ENCODE measurements at places on chromosomes 1 and 21.
A peak's percentile ranks its signal among the peaks of the same experiment; 100 is the strongest.

- DNase-seq = no peak
Observed at GRCh38 chr1:6391951-6392808, 1.4 kb downstream of the ACOT7 start.

- peak; percentile 55 for DNase-seq
Observed at GRCh38 chr1:10530281-10530740, 55.6 kb downstream of the PEX14 start.

- no peak for DNase-seq
Observed at GRCh38 chr1:183484254-183484653, 12.0 kb downstream of the SMG7 start.

DNA sequence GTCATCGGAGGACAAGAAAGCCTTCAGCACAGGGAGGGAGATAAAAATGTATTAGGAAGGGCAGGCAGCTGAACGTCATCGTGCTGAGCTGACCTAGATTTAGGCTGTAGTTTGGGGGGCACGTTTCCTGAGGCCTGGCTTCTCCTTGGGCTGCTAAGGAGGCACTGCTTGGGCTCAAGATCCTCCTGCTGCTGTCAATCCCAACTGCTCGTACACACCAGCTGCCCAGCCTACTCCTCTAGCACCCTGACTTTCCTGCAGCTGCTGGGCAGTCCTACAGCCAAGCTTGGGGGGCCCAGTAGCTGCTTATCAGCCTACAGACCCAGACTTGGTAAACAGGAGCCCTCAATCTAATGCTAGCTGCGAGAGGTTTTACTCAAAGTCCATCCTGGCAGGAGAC is 6.2 kb downstream of the TMEM35B start:
- no peak for DNase-seq

- no peak for DNase-seq
Observed at GRCh38 chr1:166974647-166975345, 544 bp downstream of the ILDR2 start.

GRCh38 chr1:26156285-26157038 is 2.4 kb upstream of the FAM110D start:
- no peak for DNase-seq

DNA sequence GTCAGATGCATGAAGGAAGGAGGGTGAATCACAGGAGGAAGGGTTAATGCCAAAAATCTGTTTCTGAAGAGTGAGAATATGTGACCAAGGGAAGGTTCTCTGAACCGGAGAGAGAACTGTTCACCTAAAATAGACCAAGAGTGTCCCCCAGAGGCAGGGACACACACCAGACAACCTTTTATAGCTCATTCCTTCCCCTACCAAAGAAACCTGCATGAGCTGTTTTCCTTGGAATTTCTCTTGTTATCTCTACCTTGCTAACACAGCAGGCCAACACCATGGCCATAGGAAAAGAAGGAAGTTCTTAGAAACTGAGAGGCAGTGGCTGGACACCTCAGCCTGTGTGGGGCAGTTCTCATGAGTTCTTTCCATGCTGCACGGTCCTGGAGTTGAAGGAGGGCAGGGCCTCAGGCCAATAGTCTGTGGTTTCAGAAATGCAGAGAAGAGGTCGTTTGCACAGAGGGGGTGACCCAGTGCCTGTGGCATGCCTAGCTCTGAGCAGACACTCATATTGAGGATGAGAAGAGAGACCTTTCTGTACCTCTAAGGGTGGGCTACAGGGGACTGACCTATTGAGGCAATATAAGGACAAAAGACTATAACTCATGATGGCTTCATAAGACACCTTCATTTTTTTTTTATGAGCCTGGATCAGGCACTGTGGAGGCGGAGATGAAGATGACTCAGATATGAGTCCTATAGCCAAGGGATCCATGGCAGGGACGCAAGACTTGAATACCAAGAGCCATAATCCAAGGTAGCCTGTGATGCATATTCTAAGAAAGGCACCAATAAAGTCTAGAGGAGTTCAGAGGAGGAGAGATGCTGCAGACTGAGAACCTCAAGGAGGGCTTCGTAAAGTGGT is 39.4 kb downstream of the IGFN1 start:
- no peak for DNase-seq

DNA sequence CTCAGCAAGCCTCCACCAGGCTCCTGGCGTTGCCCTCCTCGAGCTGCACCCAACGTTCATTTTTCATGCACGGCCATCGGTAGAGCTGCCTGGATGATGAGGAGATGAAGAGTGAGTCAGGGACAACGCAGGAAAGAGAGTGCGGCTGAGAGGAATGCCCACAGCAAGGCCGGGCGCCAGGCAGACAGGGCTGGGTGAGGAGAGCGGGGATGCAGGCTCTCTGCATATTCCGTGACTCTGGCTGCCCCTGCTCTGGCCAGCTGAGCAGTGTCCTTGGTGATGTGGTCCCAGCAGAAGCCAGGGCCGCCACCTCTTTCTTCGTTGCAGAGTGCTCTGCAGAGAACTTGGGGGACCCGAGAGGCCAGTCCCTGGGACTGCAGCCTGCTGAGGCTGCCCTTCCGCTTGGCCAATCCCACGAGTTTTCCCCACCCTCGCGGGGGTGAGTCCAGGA is 10.8 kb downstream of the UMODL1 start:
- no peak for DNase-seq

DNA sequence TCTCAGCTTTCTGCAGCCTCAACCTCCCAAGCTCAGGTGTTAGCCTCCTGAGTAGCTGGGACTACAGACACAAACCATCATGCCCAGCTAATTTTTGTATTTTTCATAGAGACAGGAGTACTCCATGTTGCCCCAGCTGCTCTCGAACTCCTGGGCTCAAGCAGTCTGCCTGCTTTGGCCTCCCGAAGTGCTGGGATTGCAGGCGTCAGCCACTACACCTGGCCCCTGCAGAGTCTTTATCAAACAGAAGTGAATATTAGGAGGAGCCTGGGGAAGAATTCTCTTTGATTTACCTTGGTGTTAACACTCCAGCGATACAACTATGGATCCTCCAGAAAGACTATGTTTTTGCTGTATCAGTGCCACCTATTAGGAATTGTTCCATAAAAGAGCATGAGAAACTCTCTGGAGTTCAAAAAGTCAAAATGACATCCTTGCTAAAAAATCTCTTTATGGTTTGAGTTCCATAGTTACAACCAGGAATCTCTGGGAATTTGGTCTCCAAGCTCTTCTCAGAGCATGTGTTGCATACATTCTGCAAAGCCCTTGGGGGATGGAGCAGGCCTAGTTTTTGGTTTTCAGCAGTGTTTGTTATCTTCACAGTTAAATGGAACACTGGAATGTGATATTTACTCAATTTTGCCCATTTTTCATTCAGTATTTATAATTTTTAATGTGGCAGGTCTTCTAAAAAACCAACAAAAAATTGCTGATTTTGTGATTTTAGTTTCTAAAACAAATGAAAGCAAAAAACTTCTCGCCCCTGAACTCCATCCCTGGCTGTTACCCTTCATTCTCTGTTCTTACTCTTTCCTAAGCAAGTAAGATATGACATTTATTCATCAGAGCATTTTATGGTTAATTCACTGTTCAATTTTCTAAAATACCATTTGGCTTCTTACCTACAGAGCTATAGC is 77.3 kb downstream of the OLFML2B start:
- peak; percentile 54 for DNase-seq

DNA sequence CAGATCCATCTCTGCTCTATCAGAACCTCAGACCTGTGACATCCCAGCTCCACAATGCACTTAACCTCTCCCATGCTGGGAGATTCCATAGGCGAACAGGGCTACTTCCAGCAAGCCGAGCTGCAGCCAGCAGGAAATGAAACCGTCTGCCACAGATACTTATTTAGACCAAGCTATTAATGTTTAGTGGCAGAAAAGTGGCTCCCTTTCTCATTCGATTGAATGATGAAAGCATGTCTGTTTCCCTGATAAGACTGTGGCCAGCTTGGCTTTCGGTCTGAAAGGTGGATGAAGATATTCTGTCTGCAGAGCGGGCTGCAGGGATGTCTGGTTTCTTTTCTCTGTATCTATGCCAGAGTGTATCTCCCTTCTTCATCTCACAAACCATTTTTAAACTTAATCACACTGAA is 146.4 kb downstream of the GREM2 start:
- peak; percentile 12 for DNase-seq

- peak; percentile 35 for DNase-seq
Observed at GRCh38 chr1:48697066-48697707, 79.5 kb downstream of the BEND5 start.

DNA sequence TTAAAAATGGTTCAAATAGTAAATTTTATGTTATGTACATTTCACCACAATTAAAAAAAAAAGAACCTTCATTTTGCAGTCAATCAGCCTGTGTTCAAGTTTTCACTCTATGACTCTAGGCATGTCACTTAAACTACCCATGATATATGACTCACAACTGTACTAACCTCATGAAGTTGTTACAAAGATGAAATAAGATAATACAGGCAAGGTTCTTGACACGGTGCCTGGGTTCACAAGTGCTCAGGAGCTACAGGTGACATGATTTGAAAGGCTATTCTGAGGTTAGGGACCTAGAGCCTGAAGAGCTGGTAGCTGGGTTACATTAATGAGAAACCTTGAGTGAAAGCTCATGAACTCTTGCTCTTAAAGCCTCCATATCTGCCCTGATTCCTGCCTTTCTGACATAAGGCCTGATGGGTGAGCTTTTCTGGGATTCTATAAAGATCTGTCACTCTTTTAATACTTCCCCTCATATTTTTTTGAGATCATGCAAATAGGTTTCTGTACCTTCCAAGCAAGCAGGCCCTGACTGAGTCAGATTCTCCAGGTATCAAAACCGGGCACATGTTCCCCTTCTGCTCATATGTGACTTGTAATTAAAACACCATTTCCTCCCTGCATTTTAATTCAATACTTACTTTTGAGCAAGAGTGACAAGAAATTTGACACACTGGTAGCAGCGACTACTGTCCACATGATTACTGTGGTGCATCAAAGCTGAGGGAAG is 34.0 kb downstream of the PCSK9 start:
- DNase-seq = no peak

DNA sequence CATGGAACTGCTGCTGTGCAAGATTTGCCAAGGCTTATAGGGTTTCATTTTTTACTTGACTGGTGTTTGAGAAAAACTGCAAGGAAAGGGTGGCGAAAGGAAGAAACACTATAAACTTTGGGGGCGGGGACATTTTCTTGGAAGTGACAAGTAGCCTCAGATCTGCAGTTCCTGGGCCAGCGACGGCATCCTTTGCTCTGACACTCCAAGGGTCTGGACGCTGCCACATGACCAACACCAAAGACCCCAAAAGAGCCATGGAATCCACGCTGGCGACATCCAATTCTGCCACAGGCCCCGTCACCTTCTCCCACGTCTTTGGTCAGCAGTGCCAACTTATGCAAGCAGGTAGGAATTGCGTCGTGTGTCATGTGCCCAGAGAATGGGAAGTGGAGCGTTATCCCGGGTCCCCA is 193.4 kb downstream of the PRDM2 start:
- DNase-seq = no peak

GRCh38 chr1:21762022-21762404 is 20.9 kb downstream of the USP48 start:
- no peak for DNase-seq

- no peak for DNase-seq
Observed at GRCh38 chr1:30088594-30088993, 634.8 kb downstream of the MATN1 start.

GRCh38 chr1:208587110-208587509 is 342.9 kb upstream of the PLXNA2 start:
- DNase-seq = no peak

DNA sequence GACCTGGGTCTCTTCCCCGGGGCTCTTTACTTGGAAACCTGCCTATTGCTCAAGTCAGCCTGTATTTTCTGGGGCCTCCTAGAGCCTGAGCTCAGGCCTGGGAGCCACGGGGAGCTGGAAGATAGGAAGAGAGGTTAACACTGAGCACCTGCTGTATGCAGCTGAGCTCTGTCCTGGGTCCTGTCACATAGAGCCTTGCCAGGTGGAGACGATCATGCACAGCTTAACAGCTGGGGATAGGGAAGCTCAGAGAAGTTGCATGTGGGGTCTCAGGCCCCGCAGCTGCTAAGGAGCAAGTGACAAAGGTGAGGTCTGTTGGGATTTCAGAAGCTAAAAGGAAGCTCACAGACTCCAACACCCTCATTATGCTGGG is 127.4 kb upstream of the TMEM51 start:
- DNase-seq = no peak

- DNase-seq = no peak
Observed at GRCh38 chr1:60033066-60033465, 40.5 kb downstream of the C1orf87 start.

- DNase-seq = no peak
Observed at GRCh38 chr1:70429219-70429618, 18.2 kb downstream of the CTH start.

GRCh38 chr1:236502972-236503639 is 20.7 kb upstream of the LGALS8 start:
- peak; percentile 72 for DNase-seq

DNA sequence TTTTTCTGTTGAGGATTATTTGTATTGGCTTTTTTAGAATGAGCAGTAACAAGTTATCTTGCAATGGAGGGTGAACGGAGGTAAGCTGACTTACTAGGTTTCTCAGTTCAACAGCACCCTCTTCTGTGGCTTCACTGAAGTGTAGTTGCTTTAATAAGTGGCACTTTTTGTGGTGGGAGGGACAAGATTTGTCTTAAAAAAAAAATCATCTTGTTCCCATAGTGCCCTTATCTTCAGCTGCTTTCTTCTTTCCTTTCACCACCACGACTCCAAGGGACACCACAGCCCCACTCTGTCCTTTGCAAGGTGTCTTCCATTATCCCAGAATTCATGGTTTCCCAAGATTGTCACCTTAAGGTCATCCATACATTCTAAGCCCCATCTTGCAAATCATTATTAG is 92.9 kb downstream of the PIGK start:
- peak; percentile 15 for DNase-seq

- no peak for DNase-seq
Observed at GRCh38 chr1:93111561-93111960, 32.5 kb downstream of the MTF2 start.

DNA sequence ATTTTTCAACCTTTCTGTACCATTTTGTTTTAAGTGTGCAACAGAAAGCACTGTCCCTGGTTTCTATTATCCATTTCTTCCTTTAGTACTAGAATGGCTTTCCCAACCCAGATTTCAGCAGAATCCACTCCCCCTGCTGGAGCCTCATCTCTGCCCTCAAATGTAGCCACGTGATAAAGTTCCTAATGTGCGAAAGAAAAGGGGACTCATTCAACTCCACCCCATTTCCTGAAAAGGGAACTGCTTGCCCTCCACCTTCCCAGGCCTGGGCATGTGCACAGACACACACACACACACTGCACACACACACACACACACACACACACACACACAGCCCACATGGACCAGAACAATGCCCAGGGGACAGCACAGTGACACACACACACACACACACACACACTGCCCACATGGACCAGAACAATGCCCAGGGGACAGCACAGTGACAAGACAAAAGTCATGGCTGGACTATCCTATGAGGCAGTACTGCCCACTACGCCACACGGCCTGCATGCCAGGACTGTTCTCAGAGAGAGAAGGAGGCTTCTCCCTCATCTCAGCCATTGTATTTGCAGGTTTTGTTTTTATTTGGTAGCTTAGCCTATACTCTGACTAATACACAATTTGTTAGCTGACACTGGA is 33.2 kb downstream of the PACC1 start:
- no peak for DNase-seq

- DNase-seq = no peak
Observed at GRCh38 chr1:21951226-21951870, 14.2 kb upstream of the HSPG2 start.

- no peak for DNase-seq
Observed at GRCh38 chr1:152397474-152397873, 16.6 kb downstream of the CRNN start.

- DNase-seq = peak; percentile 19
Observed at GRCh38 chr1:93346421-93346993, 800 bp downstream of the DR1 start.

GRCh38 chr1:9201401-9202239 is 33.0 kb upstream of the H6PD start:
- DNase-seq = no peak

Measured in hepatic stellate cell (primary cell).